ENCODE measurements at places on chromosomes 1 and 21.

DNA sequence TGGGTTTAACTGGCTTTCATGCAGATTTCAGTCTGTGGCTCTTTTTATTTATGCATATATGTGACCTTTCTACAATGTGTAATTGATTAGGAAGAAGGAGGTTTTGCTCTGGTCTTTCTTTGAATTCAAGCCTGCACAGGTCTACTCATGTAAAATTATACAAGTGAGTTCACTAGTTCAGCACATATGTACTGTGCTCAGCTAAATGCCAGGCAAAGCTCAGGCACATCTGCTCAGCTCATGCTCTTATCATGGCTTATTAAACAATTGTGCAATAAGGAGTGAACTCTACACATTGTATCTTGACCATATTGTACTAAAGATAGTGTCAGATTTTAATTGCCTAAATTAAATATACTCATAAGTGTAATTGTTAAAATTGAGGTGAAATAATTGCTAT, 378.4 kb downstream of the ADGRL2 start:
- no peak for DNase-seq

- DNase-seq: no peak
These were observed 4.7 kb downstream of the C8A start for GRCh38 chr1:56859287-56859686.

DNA sequence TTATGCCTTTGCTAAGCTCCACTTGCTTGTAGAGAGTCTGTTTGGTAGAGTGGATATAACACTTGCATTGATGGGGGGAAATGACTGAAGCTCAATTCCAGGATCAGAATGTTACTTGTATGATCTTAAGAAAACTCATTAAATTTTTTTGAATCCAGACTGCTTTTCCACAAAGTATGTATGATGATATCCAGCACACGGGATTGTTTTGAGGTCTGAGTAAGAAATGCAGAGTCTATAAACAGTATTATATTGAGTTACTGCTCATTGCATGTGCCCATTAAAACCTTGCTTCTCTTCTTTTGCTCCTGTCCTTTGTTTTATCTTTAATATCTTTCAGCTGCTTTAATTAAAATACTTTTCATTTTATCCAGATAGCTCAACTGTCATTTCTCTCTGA, 570.4 kb upstream of the ZRANB2 start:
- no peak for DNase-seq

DNA sequence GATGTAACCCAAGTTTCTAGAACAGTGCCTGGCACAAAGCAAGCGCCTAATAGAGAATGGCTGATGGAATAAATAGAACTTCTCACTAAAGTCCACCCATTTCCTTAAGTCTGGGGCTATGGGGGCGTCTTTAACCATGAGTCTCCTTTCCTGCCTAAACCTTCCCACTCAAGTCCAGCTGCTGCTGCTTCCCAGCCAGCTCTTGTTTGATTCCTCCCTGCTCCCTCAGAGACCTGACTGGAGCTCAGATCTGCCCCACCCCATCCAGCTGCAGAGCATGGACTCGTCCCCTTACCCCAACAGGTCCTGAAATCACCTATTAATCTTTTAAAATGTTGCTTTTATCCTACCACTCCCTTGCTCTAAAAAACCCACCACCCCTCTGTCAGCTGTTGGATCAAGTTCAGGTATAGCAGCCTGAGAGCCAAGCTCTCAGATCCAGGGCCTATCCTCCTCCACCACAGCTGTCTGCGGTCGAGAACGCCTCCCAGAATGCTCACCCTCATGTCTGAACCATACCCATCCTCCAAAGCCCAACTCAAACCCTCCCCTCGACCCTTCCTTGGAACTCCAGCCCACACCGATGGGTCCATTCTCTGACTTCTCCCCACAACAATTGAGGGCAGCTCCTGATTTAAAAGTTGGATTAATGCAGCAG, 12.8 kb upstream of the GALNT2 start:
- DNase-seq: no peak

- DNase-seq: no peak
These were observed 1.7 kb downstream of the ALDH9A1 start for GRCh38 chr1:165696625-165697100.

DNA sequence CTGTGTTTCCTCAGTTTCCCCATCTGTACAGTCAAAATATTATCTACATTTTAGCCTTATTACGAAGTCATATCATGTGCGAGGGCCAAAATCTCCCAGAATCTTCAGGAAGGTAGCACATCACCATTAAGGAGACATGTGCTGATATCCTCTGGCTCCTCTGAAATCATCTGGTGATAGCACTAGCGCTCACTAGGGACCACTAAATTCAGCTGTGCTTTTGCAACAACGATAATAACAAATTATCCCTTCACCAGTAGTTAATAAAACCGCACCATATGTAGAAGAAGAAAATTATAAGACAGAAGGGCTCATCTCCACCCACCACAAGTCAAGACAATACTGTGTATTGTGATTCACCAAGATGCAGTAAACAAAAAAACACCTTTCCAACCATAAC, 53.3 kb downstream of the TIAM1 start:
- no peak for DNase-seq

DNA sequence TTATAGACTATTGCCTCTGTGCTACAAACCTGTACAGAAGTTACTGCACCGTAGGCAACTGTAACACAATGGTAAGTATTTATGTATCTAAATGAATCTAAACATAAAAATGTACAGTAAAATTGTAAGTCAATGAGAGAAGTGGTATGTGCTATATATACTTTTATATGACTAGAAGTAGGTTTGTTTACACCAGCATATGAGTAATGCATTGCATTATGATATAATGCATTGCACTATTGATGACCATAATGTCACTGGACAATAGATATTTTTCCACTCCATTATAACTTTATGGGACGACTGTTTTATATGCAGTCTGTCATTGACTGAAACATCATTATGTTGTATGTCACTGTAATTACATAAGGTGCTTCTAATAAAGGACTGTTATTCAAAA, 340.3 kb upstream of the SNX7 start:
- DNase-seq: no peak

- DNase-seq: no peak
These were observed 5.9 kb upstream of the KIF17 start for GRCh38 chr1:20723537-20724363.

Data from NK-92 treated with Interleukin-12 subunit alpha and Interleukin-12 subunit beta, amount 100 ng/mL, for 24 hours (cell line).